ENCODE measurements at places on chromosomes 12 and 14.

DNA sequence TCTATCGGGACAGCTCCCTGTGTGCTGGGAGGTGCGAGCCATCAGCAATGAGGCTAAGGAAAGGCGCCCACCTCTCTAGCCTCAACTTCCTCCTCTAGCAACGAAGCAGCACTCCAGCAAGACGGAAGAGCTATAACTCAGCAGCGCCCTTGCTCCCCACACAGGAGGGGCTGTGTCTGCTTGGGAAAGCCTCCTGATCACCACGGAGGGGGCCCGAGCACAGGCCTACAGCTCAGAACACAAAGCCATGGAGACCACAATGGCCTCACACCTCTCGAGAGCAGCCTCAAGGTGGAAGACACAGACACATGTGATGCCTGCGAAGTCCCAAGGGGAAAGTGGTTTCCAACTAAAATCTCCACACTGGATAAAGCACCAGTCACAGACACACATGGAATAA, 60.4 kb downstream of the CDC42BPB start:
- no peak for DNase-seq

- DNase-seq: no peak
Observed at GRCh38 chr12:93090731-93091172, 161.7 kb upstream of the EEA1 start.

DNA sequence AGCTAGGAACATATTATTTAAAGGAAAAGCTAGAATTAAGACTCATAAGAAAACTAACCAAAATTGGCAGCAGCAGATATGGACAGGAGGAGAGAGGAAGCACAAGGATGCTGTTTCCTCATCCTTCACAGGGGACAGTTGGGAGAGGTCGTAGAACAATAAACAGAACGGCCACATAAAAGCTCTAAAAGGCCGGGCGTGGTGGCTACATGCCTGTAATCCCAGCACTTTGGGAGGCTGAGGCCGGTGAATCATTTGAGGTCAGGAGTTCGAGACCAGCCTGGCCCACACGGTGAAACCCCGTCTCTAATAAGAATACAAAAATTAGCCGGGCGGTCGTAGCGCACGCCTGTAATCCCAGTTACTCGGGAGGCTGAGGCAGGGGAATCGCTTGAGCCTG, 10.5 kb downstream of the TCL1B start:
- DNase-seq: no peak

- no peak for DNase-seq
Observed at GRCh38 chr12:94225947-94226630, 77.7 kb downstream of the PLXNC1 start.

DNA sequence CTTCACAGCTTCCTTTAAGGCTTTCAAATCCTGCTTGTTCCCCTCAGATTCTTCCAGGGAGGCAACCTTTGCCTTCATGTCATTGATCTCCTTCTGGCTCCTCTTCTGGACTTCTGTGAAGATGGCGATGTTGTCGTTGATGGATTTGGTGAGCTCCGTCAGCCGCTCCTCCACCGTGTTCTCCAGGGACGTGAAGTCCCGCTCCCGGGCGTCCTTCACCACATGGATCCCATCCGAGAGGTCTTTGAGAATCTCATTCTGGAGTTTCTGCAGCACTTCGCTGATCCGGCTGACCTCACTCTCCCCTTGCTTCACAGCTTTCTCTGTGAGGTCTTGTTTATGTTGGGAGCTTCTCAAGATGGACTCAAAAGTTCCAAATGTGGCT, 7.9 kb downstream of the CKAP4 start:
- no peak for DNase-seq

DNA sequence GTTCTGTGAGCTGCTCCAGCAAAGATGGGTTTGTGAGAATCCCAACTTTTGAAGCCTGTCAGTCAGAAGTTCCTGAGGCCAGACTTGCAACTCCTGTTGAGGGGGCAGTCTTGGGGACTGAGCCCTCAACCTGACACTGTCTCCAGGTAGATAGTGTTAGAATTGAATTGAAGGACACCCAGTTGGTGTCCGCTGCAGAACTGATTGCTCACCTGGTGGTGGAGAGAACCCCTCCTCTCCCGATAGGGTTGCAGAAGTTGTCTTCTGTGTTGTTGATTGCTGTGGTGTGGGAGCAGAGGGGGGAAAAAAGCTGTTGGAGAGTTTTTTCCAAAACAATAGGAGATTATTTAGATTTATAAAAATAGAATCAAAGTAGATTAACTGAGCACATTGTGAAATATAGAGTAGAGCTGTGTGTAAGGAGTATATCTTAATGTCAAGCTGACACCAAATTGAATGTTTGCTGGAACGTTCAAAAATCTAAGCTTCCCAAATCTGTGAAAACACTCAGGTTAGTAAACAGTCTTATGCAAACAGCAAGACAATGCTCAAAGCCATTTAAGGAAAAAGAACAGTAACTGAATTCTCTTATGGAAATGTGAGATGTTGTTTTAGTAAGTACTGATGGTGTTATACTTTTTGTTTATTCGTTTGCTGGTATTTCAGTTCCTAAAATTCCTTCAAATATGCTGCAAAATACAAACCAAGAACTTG, 18.6 kb downstream of the HIF1A start:
- no peak for DNase-seq

DNA sequence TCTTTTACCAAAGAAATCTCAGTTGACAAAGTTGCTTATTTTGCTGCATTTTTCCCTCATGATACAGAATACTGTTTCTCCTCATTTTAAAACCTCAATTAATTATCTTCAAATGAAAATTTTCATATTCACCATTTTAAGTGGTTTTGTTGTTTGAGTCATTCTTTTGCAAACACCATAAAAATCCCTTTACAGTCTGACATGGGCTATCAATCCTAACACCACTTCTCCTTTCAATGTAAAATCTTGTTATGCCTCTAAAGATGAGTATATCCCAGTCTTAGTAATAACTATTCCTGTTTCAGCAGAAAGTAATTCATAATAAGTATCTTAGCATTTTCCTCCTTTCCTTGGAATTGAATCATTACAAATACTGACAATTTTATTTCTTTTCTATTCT, 192.2 kb downstream of the SYT1 start:
- no peak for DNase-seq

- no peak for DNase-seq
Observed at GRCh38 chr12:4089121-4089606, 184.4 kb upstream of the CCND2 start.

GRCh38 chr12:49669796-49670195, 37.4 kb downstream of the FMNL3 start:
- DNase-seq: no peak

DNA sequence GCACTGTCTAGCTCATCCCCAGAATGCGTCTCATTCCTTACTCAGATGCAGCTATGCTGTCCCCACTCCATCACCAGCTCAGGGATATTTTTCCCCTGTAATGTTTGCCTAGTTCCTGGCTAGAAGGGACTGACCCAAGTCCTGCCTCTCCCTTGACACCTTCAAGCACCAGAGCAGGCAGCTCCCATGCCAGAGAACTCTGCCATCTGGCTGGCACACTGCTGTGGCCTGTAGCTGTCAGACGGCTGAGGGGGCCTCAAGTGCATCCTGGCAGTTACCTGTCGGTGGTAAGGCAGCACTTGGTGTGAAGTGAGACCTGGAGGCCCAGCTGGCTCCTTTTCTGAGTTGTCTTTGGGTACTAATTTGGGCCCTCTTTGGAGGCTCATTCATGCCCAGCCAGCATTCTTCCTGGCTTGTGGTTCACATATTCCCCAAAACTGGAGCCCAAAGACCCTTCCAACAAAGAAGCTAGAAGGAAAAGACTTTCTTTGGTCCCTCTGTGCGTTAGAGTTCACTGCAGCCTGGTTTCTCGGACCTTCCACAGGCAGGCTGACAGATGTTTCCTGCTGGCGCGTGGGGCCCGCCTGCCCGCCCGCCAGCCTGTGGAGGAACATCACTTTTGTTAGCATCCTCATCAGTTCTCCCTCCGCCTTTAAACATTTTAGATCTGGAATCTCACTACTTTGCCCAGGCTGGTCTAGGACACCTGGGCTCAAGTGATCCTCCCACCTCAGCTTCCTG, 33.0 kb downstream of the RNF34 start:
- DNase-seq: no peak

DNA sequence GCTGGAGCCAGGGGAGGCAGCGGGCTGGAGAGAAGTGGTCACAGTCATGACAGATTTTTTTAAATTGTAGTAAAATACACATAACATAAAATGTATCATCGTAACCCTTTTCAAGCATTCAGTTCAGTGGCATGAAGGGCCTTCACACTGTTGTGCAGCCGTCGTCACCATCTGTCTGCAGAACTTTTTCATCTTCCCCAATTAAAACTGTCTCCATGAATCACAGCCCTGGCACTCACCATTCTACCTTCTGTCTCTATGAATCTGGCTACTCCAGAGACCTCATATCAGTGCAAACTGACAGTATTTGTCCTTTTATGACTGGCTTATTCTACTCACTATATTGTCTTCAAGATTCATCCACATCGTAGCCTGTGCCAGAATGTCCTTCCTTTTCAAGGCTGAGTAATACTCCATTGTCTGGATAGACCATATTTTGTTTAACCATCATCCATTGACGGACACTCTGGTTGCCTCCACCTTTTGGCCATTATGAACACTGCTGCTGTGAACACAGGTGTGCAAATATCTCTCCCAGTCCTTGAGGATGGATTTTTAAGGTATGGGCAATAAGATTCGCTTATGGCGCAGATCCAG, 91.5 kb upstream of the NCOR2 start:
- DNase-seq: no peak

DNA sequence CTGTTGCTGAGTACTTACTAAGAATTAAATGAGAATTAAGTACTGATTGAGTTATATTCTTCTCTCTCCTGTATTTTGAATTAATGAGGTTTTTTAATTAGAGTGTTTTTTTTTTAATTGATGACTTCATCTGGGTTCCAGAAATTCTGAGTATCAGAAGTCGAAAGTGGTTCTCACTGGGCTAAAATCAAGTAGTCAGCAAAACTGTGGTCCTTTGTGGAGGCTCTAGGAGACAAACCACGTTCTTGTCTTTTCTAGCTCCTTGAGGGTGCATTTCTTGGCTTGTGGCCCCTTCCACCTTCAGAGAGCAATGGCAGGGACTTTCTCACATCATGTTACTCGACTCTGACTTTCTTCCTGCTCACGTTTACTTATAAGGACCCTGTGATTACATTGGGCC, 8.1 kb upstream of the DYRK4 start:
- no peak for DNase-seq

DNA sequence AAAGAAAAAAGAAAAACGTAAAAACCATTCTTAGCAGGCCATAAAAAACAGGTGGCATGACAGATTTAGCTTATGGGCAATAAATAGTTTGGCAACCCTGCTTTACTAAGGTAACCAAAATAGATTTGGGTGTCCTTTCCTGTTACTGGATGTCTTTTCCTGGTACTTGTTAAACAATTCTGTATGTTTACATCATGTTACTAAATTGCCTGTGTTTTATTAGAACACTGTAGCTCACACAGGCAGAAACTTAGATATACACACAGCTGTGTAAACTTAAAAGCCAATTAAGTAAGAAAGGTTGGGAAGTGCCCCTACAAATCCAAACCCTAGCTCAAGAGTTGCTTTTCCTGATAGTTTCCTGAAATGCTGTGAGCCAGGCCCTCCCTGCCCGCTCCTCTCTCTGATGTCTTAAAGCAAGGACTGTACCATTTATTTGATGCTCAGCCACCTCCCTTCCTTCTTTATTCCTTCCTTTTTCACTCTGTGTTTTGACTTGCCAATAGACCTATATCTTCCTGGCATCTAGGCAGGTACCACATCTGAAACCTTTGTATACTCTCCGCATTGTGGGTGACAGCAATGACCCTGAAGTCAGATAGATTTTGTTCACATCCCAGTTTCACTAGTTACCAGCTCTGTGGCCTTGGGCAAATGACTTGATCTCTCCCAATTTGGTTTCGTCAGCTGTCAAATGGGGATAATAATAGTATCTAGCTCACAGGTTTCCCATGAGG, 3.7 kb upstream of the CAMKK2 start:
- DNase-seq: no peak

DNA sequence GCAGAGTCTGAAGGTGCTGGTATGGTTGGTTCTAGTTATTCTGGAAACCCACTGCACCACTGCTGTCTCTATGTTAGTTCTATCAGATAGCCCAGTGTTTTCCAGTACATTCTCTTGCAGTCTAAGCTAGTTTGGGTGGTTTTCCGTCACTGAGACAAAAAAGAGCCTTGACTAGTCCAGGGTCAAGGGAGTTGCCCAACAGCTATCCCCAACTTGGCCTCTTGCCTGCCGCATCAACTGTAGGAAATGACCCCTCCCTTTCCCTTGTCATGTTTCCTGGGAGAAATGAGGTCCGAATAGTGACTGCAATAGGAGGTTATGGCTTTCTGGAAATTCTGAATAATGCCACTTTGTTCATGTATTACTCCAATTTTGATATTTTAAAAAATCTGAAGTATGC, 160.4 kb downstream of the EFCAB11 start:
- no peak for DNase-seq

GRCh38 chr12:130719263-130719859, 3.3 kb upstream of the RIMBP2 start:
- no peak for DNase-seq

- DNase-seq: no peak
Observed at GRCh38 chr14:65972346-65972870, 513.8 kb upstream of the CCDC196 start.

GRCh38 chr14:63205866-63206265, 1.6 kb downstream of the RHOJ start:
- DNase-seq: no peak

GRCh38 chr14:99716091-99716849, 32.2 kb downstream of the CYP46A1 start:
- DNase-seq: peak; percentile 8

DNA sequence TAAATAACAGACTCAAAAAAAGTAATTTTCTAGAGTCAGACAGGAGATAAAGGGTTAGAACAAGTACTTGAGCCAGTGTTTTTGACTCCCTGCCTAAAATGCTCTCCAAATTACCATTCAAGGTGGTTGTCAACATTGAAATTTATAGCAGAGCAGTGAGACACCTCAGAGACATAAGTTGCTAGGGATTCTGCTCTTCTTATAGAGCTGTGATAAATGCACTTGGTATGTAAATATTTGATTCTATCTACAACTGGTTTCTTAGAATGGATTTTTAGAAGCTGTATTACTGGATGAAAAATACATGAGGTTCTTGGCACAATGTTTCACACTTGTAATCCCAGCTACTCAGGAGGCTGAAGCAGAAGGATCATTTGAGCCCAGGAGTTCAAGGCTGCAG, 83.9 kb upstream of the OSBPL8 start:
- no peak for DNase-seq

- DNase-seq: peak; percentile 41
Observed at GRCh38 chr14:99687284-99688209, 3.4 kb downstream of the CYP46A1 start.

DNA sequence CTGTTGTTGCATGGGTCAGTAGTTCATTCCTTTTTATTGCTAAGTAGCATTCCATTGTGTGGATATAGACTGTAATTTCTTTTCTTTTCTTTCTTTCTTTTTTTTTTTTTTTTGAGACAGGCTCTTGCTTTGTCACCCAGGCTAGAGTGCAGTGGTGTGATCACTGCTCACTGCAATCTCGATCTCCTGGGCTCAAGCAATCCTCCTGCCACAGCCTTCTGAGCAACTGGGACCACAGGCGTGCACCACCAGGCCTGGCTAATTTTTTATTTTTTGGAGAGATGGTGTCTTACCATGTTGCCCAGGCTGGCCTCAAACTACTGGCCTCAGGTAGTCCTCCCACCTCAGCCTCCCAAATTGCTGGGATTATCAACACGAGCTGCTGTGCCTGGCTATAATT, 5.2 kb downstream of the ATP6V0A2 start:
- DNase-seq: no peak

GRCh38 chr12:6784296-6784695, 5.0 kb upstream of the CD4 start:
- DNase-seq: no peak
